Caco-2 (cell line): ENCODE measurements at places on chromosomes 11 and 22.

DNA sequence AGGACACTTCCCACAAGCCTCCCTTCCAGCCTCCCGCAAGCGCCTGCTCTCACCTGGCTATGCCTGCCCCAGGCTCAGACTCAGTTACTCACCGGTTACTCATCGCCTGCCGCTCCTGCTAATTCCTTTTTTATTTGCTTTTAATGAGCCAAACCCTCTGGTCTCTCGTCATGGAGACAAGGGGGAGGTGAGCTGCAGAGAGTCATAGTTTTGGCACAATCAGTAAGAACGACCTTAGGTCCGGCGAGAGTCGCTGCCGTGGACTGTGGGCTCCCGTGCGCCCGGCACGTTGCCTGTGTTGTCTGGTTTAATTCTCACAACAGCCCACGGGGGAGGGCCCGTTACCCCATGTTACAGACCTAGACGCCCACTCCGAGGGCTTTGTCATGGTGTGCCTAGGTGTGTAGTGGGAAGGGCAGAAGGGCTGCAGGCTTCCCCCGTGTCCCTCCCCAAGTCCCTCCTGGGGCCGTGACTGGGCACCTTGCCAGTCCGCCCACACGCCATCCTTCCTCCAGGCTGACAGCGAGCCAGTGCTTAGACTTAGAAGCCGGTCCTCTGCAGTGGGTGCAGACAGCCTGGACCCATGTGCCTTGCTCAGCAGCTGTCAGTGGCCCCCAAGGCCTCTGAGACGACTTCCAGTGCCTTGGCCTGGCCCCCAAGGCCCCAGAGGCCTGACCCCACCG, 42.2 kb downstream of the WNT7B start:
- no peaks in the 10 kb centered on the region for H3K4me1 ChIP-seq
- H3K4me3 ChIP-seq = no peak overlapping the region
- H3K36me3 ChIP-seq = no peaks in the 10 kb centered on the region
- DNase-seq = no peak
- no peak overlapping the region for H3K27ac ChIP-seq

GRCh38 chr11:68418648-68419047, 41.9 kb upstream of the PPP6R3 start:
- no peak for DNase-seq
- peaks cover 13% of the 10 kb centered on the region for H3K36me3 ChIP-seq
- H3K27me3 ChIP-seq = no peaks in the 10 kb centered on the region
- H3K27ac ChIP-seq = no peak overlapping the region
- no peaks in the 10 kb centered on the region for H3K4me1 ChIP-seq

DNA sequence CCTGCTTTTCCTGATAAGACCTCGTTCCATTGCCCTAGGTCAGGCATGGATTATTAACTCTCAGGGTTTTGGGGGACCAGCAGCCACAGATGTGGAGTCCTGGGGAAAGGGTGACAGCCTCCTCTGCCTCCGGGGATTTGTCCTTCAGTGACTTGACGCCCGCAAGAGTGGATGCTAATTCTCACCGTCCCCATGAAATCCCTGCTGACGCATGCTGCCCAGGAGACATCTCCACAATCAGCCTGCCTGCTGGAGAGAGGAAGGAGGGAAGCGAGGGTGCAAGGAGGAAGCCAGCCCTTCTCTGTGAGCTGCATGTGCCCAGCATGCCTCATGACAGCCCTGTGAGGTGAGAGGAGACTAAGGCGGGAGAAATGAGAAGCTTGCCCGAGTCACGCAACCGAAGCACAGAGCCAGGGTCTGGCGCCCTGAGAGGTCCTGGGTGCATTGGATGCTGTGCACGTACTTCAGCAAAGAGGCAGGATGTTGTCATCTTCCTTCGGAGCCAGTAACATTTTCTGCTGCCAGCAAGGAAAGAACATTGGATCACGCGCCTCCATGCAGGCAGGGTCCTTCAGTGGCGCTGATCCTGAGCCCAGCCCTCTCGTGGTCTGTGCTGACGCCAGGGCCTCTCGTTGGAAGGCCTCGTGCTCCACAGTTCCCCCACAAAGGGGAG, 27.3 kb upstream of the KRTAP5-6 start:
- no peaks in the 10 kb centered on the region for H3K27me3 ChIP-seq
- H3K36me3 ChIP-seq = no peaks in the 10 kb centered on the region
- H3K4me1 ChIP-seq = peaks cover 22% of the 10 kb centered on the region

DNA sequence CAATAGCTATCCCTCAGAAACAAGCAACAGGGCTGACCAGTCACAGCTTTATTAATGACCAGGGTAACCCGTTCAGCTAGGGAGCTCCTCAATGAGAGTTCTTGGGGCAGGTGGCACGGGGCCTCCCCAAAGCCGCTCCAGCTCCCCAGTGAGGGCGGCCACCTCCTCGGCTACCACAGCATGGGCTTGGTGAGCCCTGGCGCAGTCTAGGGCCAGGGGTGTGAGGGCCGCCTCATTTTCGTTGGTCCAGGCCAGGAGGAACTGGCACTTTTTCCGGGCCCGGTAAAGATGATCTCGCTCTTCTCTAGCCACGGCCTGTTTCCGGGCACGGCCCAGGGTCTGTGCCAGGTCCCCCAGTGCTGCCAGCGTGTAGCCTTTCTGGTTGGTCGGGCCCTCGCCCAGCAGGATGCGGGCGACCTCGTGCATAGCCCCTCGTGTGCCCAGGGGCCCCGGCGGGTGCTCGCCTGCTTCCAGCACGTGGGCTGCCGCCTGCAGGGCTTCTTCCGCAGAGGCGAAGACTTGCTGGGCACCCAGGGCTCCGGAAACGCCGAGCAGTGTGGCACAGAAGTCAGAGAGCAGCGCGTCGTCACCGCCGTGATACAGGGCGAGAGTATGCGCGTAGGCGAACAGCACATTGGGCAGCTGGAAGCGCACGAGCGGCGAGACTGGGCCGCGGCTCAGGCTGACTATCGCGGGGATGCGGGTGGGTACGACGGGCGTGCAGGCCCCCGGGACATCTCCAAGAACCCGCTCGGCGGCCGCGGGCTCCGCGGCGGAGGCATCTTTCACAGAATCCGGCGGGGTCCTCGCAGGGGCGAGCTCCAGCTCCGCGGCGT, 913 bp downstream of the ZNHIT2 start:
- DNase-seq = peak; percentile 53
- peaks cover 25% of the 10 kb centered on the region for H3K4me1 ChIP-seq
- peaks cover 10% of the 10 kb centered on the region for H3K36me3 ChIP-seq
- peak overlapping the region; percentile 92 for H3K27ac ChIP-seq
- H3K27me3 ChIP-seq = no peaks in the 10 kb centered on the region

DNA sequence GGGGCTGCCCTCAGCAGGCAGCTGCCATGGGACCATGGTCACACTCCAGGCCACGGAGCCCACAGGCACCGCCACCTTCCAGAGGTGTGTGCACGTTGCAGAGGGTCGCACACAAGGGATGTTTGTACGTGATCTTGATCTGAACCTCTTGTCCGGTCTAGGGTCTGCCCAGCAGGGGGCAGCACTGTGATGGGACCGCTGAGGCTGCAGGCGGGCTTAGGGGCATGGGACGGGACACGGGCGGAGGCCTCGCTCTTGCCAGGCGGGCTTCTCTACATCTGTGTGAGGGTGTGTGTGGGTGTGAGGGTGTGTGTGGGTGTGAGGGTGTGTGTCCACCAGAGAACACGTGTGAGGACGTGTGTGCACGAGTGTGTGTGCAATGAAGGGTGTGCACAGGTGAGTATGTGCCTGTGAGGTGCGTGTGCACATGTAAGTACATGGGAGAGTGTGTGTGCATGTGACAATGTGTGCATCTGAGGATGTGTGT, 52.4 kb downstream of the CACNA1I start:
- no peaks in the 10 kb centered on the region for H3K27me3 ChIP-seq
- no peaks in the 10 kb centered on the region for H3K4me1 ChIP-seq
- H3K4me3 ChIP-seq = no peak overlapping the region

GRCh38 chr11:85431319-85431718, 195.8 kb downstream of the DLG2 start:
- H3K27ac ChIP-seq = no peak overlapping the region
- no peak for DNase-seq
- no peaks in the 10 kb centered on the region for H3K4me1 ChIP-seq
- H3K4me3 ChIP-seq = no peak overlapping the region
- no peaks in the 10 kb centered on the region; the same call in 1 of the 2 replicates for H3K27me3 ChIP-seq

DNA sequence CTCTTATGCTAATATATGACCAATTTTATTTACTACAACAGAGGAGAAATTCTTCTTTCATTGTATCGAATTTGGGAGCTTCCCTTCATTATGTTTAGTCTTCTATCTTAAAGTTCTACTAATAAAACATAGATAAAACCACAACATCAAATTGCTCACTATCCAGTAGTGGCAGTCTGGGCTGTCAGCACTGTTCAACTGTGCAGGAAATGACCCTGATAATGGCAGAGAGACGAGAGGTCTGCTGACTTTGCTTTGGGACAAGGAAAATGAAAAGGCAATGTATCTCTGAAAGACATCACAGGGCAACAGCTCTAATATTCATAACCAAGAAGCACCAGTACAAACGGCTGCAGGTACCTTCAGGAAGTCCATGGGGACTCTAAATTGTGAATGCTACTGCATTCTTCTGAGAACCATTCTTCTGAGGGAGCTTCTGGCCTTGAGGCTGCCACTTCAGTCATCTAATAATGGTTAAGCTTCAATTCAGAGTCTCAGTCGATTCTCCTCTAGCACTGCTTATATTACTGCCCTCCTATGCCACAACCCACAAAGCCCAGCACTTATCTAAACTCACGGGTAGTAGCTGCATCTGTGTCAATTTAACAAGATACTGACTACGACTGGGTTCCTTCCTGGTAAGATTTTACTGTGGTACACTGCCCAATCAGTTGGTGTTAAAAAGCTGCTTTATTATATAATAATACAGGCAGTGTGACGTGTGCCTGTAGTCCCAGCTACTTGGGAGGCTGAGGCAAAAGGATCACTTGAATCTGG, 44.2 kb downstream of the CKAP5 start:
- H3K4me1 ChIP-seq = no peaks in the 10 kb centered on the region
- H3K27me3 ChIP-seq = no peaks in the 10 kb centered on the region
- no peak overlapping the region for H3K4me3 ChIP-seq
- no peak overlapping the region for H3K27ac ChIP-seq
- no peak for DNase-seq
